Ammon's horn (tissue), 1 donor: ENCODE measurements at places on chromosomes 6 and 20.

DNA sequence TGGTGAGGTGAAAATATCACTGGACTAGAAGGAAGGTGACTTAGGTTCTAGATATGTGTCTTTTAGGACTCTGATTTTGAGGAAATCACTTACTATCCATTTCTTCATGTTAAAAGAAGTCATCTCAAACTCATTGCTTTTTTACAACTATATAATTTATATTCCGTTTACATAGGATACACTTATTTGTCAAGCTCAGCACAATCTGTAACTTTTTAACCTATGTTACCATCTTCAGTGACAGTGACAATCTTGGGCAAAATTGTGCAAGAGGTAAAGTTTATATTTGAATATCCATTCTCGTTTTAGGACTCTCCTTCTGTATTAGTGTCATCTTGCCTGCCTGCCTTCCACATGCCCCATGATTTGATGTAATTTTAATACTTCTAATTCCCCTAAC, 74.0 kb upstream of the FAM83B start:
- DNase-seq, result no peak

DNA sequence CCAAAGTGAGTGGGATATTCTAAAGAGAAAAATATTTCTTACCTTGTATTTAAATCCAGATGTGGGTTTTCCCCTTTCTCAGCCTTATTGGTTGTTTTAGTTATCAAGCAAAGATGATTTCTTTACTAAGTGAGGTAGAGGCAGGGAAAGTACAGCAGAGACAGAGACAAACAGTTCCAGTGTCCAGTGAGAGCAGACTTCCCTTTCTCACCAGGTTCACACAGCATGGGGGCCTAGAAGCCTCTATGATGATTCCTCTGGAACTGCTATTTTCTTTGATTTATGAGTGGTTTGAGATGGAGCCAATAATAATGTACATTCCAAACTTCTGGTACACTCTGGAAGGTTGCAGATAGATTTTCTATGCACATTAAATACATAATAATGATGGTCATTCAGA, 234.0 kb upstream of the MARCKS start:
- DNase-seq, result no peak

GRCh38 chr6:157246771-157247484, 76.4 kb downstream of the TMEM242 start:
- DNase-seq, result no peak

GRCh38 chr20:49569411-49570115, 1.6 kb upstream of the PTGIS start:
- no peak for DNase-seq

DNA sequence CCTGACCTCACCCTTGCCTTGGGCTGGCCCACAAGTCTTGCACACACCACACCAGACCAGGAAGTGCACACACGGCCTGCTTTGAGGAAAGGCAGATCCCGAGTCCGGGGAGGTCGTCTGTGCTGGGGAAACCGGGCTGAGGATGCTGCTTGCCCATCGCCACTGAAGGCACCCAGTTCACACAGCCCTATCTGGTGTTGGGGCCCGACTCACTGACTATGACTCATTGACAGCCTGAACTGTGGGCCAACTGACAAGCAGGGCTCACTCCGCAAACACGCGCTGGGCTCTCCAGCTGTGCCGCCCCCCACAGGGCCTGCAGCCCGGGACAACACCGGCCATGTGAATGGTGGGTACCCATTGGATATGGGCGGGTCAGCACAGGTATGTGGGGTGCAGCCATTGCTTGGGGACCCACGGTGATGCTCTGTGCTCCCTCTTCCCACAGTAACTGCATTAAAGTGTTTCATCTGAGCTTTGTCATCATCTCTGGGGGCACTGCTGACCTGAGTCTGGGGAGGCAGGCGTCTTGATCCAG, 1.6 kb downstream of the SAMD10 start:
- no peak for DNase-seq

DNA sequence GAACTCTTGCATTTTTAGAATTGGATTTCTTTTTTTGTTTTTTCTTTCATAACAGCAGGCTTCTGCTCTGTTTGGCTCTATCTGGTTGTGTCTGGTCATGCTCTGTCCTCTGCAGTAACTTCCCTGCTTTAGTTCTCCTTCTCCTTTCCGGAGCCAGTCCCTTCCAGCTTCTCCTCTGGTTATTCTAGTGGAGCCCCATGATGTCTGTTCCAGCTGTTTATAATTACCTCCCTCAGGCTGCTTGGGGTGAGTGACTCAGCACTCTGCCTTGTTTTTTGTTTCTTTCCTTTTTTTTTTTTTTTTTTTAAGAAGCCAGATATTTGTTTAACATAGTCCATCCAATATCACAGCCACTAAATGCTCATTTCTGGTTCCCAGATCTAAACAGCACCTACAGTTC, 409.6 kb downstream of the MAFB start:
- peak; percentile 56 for DNase-seq

DNA sequence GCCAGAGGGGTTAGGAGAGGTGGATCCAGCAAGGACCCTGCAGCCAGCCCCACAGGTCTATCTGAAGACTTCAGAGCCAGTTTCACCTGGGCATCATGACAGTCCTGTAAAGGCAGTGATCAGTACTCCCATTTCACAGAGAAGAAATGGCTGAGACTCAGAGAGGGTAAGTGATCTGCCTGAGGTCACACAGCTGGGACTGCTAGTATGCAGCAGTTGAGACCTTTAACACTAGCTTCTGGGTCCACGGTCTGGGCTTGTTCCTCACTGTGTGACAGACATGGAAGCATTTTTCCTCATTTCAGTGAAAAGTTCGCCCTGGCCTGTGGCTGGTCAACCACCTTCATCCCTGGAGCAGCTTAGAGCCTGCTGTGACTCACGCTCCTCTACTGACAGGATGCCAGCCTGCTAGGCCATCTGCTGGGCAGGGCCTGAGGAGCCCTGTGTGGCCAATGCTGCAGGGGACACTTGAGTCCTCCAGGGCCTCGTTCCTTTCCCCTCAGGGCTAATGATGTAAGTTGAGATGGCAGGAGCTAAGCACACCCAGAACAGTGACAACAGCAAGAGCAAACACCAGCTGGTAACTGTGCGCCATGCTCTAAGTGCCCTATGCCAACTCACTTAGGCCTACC, 192.0 kb downstream of the LRFN2 start:
- DNase-seq, result no peak

DNA sequence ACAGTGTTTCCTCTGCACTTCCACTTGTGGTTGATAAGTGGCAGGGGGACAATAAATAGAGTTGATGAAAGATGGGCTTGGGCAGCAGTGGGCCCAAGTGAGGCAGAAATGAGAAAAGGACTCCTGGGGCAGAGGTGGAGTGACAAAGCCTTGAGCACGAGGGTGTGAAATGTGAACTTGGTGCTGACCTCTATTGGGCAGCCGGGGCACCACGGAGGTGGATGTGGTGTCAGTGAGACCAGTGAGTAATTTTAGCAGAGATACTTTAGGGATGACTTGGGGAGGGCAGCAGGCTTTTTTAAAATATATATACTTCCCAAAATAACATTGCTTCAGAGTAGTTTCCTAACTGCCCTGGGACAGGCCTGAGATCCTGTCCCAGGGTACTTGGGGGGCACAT, 30.6 kb upstream of the MYLK2 start:
- no peak for DNase-seq

DNA sequence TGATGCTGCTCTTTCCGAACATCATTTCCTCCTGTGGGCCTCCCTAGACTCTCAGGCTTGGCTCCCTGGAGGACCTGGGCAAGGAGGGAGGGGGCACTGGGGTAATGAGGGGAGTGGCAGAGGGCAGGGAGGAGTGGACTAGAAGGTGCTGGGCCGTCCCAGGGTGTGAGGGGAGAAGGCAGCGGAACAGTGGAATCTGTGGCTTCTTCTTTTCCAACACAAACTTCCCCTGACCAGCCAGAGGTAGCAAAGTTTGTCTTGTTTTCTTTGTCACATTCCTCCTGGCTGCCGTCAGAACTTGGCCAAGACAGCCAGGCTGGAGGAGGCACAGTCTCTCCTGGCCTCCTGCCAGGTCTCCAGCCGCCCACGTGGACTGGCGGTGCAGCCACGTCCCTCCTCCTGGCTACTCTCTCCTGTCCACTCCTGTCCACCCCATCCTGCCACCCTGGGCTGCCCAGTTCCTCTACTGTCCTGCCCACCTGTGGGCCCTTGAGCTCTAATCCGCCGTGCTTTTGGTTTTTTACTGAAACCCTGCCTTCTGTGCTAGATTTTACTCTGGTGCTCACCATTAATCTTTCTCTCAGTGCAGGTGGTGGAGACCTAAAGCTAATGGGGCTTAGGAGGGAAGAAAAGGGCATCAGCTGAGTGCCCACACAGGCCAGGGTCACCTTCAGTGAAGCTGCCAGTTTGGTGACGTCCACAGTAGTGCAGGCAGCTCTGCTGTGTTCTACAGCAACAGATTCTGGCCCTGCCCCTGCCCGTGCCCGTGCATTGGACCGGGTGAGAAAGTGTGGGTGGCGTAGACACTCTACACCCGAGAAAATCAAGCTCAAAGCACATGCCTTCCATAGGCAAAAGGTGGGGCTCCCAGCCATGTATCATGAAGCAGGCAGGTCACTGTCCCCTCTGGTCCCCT, 2.8 kb upstream of the CDSN start:
- DNase-seq, result peak; percentile 65

DNA sequence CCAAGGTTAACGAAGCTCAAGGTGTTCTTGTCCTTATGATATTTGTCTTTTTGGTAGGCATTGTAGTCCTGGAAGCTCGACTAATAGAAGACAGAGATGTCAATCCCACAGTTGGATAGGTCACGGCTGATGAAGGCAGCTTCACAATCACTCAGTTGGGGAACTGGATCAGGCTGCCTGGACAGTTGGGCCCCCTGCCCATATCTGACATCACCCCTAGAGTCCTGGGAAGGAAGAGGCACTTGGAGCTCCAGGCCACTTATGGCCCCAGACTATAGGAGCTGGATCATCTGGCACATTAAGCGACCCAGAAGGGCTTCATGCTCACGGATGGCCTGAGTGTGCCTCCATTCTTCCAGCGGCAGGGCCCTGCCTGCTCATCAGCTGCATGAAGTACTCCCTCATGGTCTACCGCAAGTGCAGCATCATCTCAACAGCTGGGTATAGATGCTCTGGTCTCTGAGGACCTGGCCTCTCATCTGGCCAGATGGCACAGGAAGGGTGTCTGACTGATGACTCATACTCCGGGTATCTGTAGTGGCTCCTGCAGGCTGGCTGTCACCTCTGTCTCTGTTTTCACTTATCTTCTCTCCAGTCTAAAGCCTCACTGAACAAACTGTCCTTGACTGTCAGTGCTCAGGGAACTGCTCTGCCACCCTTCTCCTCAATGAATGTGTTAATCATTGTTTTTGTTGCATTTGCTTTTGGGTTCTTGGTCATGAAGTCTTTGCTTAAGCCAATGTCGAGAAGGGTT, 29.2 kb upstream of the SSR1 start:
- DNase-seq, result no peak

DNA sequence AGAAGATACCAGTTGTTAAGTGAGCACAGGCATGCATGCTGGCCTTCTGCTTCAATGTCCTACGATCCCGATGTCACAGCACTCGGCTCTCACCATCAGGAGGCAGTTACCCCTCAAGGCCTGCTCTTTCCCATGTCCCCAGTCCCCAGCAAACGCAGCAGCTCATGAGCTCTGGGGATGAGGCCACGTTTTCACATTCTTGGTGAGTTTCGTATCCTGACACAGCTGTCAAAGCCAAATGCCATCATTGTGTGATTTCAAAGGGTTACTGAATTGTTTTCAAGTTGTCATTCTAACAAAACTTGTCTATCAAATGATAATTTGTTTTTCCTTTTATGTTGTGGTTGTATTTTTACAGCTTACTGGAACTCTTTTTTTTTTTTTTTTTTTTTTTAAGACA, 226.9 kb upstream of the KCNG1 start:
- DNase-seq, result no peak

DNA sequence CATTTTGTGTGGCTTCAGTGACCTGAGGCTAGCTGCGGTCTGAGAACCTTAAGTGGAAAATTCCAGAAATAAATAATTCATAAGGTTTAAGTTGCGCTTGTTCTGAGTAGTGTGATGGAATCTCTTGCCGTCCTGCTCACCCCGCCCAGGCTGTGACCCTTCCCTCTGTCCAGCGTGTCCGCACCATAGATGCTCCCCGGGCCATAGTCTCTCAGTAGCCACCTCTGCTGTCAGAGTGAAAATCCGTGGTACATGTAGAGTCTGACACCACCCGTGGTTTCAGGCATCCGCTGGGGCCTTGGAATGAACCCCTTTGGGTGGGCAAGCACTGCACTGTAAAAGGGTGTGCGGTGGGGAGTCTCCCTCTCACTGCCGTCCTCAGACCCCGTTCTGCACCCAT, 11.7 kb downstream of the UNC93A start:
- no peak for DNase-seq

- peak; percentile 36 for DNase-seq
Observed at GRCh38 chr6:122996794-122997505, 915 bp downstream of the CLVS2 start.

GRCh38 chr6:37321101-37321500, 32.7 kb upstream of the RNF8 start:
- DNase-seq, result no peak

- no peak for DNase-seq
Observed at GRCh38 chr6:113953346-113953745, 17.6 kb downstream of the HDAC2 start.

GRCh38 chr20:48530957-48531356, 296.8 kb downstream of the PREX1 start:
- DNase-seq, result no peak

- DNase-seq, result no peak
Observed at GRCh38 chr6:21995318-21995717, 301.5 kb downstream of the PRL start.

GRCh38 chr6:12051861-12052368, 39.8 kb downstream of the HIVEP1 start:
- DNase-seq, result peak; percentile 22

DNA sequence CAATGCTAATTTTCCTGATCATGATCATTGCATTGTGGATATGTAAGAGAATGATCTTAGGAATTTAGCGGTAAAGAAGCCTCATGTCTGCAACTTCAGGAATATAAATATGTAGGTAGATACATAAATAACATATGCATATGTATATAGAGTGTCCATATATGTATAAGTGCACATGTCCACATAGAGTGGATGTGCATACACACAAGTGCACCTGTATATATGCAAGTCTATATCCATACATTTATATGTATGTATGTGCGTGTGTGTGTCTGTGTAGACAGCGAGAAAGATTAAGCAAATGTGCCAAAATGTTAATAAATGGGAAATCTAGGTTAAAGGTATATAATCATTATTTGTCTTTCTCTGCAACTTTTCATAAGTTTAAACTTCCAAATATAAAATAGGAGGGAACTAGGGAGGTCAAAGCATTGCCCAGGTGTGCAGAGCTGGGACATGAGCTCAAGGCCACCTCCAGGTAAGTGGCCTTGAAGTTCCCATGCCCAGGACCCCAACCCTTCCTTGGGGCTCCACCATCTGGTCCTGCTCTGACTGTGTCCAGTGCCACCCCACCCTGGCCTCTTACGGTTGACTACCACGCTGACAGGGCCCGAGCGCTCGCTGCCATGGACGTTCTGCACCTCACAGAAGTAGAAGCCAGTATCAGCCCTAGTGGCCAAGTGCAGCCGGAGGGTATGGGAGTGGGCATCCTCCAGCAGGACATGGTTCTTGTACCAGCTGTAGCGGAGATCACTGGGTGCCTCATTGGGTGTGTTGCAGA, 9.6 kb downstream of the SIGLEC1 start:
- DNase-seq, result no peak
